Left ventricle myocardium superior (tissue), 1 donor: ENCODE measurements at places on chromosomes 1 and 21. TPM values are rescaled to one million over a fixed set of nuclear protein-coding genes. Genes with fewer than 3 reads are reported as not detected.

The TMEM63A gene
- total RNA-seq, result 30.7 TPM

The RYR2 gene
- total RNA-seq, result 828 TPM

The KIF14 gene
- 0.10 TPM for total RNA-seq

The MEX3A gene
- 0.17 TPM for total RNA-seq

DNA sequence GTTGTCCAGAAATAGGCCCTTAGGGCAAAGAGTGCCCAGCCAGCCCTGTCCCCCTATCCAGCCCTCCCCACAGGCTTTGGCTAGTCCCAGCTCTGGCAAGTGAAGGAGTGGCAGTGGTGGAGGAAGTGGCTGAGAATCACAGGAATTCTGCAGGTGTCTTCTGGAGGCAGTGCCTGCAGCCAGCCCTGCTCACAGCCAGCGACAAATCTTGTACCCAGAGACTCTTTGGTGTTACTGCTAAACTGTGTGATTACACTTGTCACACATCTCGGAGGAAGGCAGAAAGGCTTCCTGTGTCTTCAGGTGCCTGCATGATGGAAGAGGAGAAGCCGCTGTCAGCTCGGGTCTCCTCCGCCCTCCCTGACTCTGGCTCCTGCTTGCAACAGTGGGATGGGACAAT is 71.6 kb upstream of the GRIK3 start:
- DNase-seq, result no peak

- no peak for DNase-seq
Measured at GRCh38 chr1:150981177-150981804, 801 bp upstream of the ANXA9 start.

DNA sequence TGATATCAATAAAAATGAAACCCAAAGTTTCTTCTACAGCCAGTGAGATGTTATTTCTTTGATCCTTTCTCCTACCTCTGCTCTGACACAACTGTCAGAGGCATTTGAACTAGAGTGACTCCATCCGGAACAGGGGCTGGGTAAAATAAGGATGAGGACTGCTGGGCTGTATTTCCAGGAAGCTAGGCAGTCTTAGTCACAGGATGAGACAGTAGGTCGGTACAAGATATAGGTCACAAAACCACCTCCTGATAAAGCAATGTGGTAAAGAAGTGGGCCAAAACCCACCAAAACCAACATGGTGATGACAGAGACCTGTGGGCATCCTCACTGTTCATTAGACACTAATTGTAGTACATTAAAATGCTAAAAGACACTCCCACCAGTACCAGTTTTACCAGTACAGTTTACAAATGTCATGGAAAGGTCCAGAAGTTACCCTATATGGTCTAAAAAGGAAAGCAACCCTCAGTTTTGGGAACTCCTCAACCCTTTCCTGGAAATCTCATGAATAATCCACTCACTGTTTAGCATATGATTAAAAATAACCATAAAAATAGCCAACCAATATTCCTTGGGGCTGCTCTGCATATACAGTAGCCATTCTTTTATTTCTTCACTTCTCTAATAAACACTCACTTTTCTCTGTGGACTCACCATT is 96.7 kb downstream of the GABPA start:
- DNase-seq, result no peak

- no peak for DNase-seq
Measured at GRCh38 chr1:54516249-54516920, 31.6 kb upstream of the ACOT11 start.

DNA sequence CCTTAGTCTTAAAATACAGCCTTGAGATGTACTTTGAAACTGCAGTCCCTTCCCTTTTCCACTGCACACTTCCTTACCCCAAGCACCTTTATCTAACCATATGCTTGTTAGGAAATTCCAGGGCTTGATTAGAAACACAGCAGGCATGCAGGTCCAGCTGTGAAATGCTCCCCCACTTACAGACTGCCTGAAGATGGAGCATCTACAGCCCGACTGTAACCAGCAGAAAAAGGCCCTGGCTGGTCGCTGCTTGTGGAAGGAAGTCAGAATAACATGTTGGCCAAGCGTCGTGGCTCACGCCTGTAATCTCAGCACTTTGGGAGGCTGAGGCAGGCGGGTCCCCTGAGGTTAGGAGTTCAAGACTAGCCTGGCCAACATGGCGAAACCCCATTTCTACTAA is 37.2 kb downstream of the VN1R5 start:
- no peak for DNase-seq

- no peak for DNase-seq
Measured at GRCh38 chr1:205074513-205074912, 9.7 kb downstream of the TMEM81 start.

DNA sequence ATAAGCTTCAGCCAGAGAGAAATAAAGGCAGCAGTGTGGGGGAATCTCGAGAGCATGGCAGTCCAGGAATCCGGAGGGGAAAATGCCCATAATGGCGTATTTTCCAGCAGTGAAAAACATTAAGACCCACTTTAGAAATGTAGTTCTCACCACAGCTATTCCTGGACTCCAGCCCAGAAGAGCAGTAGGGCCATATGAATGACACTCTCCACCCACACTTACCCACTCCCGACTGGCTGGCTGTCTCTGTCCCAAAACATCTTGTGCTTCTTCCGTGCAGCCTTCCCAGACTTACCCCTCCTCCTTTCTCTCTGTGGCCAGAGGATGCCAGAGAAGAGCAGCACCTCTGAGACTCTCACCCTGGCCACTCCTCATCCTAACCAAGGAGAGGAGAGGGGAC is 56.4 kb downstream of the TRABD2B start:
- no peak for DNase-seq

GRCh38 chr1:232586679-232587078 is 43.3 kb downstream of the SIPA1L2 start:
- no peak for DNase-seq
